ENCODE measurements at places on chromosomes 16 and 17.

DNA sequence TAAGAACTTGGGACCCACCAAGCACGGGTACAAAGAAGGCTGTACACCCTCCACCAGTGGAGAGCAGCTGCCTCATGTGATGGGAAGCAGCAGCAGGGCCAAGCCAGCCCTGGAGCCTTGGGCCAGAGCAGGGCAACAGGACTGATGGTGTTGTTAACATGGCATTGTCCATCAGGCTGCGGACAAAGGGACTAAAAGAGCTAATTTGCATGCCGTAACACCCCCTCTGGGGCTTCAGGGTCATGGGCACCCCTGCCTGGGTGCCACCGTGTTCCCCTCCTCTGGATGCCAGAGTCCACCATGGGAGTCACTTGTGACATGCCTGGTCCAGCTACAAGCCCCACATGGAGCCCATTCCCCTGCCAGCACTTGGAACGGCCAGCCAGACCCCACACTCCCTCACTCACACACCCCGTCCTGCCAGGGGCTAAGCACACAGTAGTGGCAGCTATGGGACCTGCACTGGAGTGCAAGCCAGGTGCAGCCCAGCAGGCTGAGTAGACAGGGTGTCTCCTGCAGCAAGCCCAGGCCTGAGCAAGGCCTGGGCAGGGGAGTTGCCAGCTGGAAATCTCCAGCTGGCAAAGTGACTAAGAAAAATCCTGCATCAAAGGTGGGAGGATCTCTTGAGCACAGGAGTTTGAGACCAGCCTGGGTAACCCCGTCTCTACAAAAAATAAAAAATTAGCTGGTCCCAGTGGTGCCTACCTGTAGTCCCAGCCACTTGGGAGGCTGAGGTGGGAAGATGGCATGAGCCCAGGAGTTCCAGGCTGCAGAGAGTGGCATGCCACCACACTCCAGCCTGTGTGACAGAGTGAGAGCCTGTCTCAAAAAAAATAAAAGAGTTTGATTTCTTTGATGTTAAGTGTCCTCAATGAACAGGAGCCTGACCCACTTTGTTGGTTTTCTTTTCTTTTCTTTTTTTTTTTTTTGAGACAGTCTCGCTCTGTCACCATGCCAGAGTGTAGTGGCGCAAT is 33.7 kb downstream of the NOL11 start:
- DNase-seq = peak; percentile 59

- no peak for DNase-seq
Measured at GRCh38 chr17:83036666-83037065, 42.7 kb upstream of the METRNL start.

- DNase-seq = no peak
Measured at GRCh38 chr17:47265983-47266541, 12.4 kb downstream of the ITGB3 start.

DNA sequence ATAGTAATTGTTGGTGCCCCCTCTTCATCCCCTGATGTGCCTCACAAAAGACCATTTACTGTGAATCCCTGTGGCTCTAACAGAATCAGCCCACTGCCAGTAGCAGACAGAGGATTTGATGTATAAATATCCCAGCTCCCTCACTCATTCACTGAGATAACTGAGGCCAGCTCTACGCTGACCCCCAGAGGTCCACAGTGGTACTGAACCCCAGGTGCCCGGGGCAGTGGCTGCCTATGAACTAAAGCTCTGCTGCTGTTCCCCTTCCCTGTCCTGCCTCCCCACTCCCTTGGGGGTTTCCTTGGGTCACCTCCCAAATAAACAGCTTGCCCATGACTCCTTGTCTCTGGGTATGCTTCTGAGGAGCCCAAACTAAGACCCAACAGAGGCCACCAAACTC is 295.8 kb downstream of the FOXL1 start:
- DNase-seq = no peak

- no peak for DNase-seq
Measured at GRCh38 chr17:7356756-7357155, 1.8 kb downstream of the TMEM95 start.

GRCh38 chr17:47301161-47301560 is 22.6 kb upstream of the EFCAB13 start:
- DNase-seq = no peak

- peak; percentile 100 for DNase-seq
Measured at GRCh38 chr17:8153957-8154607, 1.9 kb upstream of the PER1 start.

DNA sequence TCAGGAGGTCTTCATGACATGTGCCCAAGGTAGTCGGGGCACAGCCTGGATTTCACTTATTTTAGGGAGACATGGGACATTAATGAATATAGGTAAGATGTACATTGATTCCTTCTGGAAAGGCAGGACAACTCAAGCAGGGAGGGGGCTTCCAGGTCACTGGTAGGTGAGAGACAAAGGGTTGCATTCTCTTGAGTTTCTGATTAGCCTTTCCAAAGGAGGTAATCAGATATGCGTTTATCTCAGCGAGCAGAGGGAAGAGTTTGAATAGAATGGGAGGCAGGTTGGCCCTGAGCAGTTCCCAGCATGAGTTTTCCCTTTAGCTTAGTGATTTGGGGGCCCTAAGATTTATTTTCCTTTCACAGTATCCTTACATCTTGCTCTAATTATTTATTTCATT is 443.8 kb upstream of the EEF2KMT start:
- no peak for DNase-seq

DNA sequence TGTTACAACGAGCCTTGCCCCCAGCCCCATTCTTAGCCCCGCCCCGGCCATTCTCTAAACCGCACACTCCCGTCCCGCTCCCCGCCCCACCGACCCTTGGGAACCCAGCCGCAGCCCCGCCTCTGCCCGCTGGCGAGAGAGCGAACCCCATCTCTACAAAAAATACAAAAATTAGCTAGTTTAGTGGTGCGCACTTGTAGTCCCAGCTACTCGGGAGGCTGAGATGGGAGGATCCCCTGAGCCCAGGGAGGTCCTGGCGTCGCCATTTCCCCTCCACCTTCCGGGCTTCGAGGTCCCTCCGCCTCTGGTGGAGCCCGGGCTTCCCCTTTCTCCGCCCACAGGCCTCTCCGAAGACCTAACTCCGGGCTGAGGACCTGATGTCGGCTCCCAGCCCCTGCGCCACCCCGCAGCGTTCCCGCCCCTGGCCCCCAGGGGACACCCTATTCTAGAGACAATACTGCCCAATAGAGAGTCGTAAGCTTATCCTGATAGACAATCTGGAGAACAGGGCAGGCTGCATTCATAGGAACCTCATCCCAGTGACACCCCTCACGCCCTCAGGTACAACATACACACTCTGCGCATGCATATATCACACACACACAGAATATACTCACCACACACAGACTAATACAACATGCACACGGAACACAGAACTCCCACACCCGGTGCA is 480 bp upstream of the PROCA1 start:
- peak; percentile 78 for DNase-seq

DNA sequence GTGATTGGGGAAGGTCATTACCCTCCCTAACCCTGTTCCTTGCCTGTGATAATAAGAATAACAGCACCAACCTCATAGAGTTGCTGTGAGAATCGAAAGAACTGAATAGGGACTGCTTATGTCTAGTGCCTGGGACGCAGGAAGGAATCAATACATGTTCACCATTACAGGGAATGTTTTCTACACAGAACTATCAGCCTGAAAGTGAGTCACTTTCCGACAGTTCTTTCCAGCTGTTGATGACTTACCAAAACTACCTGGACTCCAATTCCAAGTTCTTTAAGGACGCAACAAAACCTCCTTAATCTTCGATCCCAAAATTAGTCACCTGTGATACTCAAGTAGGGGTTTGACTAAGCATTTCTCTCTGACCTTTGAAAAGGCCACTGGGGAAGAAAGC is 29.4 kb downstream of the ZNF423 start:
- DNase-seq = no peak

DNA sequence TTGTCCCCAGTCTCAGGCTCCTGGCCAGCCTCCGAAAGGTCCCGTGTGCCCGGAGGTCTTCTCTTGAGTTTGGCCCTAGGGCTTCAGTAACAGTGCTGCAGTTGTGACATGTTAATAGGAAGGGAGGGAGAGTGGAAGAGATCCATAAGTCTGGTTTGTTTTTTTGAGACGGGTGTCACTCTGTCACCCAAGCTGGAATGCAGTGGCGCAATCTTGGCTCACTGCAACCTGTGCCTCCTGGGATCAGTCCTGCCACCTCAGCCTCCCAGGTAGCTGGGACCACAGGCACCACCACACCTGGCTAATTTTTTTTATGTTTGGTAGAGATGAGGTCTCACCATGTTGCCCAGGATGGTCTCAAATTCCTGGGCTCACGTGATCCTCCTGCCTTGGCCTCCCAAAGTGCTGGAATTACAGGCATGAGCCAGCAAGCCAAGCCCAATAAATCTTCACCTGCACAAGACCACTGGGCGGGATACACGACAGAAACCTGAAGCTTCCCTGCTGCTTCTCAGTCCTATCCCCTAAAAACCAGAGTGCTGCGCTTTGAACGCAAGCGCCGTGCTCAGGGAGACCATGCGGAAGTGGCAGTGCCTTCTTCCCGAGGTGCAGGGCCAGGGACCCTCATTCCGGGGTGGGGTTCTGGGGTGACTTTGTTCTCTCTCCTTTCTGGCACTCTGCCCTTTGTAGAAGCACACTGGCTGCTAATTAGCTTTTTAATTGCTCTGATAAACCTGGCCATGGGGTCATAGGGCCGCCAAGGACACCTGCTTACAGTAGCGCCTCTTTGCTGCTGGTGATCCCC is 10.9 kb downstream of the TRAF7 start:
- DNase-seq = no peak

GRCh38 chr16:7025616-7026190 is 306.9 kb upstream of the RBFOX1 start:
- DNase-seq = peak; percentile 80

DNA sequence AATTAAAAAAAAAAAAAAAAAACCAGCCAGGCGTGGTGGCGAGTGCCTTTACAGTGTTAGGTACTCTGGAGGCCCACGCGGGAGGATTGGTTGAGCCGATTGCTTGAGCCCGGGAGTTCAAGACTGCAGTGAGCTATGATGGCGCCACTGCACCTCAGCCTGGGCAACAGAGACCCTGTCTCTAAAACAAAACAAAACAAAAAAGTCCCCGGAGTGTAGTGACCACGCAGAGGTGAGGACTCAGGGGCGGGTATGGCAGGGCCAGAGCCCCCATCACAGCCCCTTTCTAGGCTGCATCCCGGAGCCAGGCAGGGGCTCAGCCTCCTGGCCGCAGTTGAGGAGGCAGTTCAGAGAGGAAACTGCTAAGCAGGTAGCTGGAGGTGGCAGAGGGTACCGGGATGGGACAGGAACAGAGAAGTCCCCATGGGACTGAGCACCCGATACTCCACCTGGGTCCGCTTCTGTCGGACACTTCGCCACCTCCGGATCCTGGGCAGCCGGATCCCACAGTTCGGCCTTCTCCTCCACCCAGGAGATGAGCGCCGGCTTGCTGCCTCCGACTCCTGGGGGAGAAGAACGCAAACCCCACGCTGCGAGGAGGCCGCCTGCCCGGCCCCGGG is 800 bp downstream of the ZNF747 start:
- DNase-seq = no peak

DNA sequence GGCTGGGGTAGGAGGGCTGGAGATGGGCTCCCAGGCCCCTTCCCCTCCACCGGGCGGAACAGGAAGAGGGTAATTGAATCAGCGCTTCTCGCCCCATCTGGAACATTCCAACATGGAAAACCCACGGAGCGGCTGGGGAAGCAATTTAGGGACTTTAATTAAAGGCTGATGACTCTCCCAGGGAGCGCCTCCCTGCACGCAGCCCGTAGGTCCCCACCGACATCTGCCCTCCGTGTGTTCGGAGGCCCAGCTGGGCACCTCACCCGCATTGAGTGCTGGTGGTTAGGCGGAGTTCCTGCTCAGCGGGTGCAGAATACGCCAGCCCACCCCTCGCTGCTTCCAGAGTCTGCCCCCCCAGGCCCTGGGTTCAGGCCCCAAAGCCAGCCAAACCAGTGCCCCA is 10.0 kb downstream of the HS3ST6 start:
- DNase-seq = peak; percentile 71

DNA sequence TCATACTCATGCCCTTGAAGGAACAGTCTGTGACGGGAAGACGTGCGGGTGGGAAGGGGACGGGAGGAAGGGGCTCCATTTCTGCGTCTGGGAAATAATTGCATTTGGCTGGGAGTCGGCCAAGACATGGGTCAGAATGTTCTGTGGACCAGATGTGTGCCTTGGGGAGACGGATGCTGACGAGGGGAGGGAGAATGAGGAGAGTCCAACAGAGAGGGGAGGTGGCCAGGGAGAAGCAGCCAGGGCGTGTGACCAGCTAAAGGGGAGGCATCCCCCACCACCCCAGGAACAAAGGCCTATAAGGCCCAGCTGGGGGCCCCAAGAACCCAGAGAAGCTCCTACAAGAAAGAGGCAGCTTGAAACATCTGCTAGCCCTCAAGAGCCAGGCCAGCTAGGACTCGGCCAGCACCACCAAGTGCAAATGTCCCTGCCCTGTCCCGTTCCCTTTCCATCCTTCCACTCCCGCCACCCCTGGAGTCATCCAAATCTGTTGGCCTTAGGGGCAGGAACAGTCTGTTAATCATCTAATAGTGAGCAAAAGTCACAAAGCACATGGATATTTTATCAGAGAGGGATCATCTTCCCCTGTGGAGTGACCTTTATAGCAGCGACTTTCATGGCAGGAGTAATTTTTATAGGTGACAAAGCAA is 42.5 kb upstream of the BCO1 start:
- no peak for DNase-seq

- DNase-seq = peak; percentile 25
Measured at GRCh38 chr16:66908116-66908515, 10.6 kb downstream of the CDH16 start.

DNA sequence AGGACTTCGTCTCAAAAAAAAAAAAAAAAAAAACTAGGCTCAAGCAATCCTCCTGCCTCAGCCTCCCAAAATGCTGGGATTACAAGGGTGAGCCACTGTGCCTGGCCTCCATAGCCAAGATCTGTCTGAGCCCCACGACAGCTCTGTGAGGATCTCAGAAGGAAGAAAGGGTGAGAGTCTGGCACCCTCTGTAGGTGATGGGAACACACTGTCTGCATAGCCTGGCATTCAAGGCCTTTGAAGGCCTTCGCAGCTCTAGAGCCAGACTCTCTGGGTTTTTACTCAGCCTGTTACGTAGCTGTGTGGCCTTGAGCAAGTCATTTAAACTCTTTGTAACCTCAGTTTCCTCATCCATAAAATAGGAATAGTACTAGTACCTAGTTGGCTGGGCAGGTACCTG is 6.3 kb upstream of the XPO6 start:
- no peak for DNase-seq

- DNase-seq = no peak
Measured at GRCh38 chr16:30950516-30951065, 1.7 kb downstream of the ORAI3 start.

GRCh38 chr17:63937319-63937718 is 5.2 kb upstream of the CD79B start:
- DNase-seq = no peak

Data from aorta (tissue), 5 donors.